Left ventricle myocardium superior (tissue), 1 donor: ENCODE measurements at places on chromosomes 6 and 20. TPM values are rescaled to one million over a fixed set of nuclear protein-coding genes. Genes with fewer than 3 reads are reported as not detected.

- DNase-seq, result no peak
Measured at GRCh38 chr6:15349379-15349778, 103.5 kb downstream of the JARID2 start.

DNA sequence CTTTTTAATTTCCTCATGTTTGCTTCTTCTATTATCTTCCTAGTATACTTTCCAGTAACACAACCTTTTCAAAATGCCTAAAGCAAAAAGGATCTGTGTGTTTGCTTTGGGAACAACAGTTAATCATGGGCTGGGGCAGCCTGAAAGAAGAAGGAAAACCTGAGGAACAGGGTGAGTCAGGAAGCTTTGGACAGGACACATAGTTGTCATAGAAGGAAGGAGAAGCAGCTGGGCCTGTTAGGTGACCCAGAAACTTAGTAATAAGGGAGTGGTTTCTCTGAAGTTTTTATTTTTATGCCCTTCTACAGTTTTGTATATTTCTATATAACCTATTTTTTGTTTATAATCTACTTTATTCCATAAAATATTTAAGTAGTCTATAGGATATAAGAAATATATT lies 61.4 kb downstream of the CD24 start:
- no peak for DNase-seq

DNA sequence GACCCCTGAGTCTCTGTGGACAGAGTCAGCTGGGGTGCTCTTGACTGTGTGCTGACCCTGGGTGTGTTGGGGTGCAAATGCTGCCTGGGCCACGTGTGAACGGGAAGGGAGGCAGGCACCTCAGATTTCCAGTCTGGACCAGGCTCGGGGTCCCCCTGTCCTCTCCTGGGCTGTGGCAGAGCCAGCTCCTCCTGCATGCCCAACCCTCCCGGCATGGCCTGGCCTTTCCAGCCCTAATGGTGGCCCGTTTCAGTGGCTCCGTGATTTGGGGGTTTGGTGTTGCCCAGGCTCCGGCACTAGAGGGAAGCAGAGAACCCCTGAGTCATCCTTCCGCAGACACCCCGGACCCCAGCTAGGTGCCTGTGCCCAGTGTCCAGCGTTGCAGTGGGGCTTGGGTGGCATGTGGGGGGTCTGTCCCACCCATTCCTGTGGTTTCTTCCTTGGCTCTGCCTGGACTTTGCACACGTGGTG lies 9.1 kb downstream of the RBM38 start:
- peak; percentile 24 for DNase-seq

DNA sequence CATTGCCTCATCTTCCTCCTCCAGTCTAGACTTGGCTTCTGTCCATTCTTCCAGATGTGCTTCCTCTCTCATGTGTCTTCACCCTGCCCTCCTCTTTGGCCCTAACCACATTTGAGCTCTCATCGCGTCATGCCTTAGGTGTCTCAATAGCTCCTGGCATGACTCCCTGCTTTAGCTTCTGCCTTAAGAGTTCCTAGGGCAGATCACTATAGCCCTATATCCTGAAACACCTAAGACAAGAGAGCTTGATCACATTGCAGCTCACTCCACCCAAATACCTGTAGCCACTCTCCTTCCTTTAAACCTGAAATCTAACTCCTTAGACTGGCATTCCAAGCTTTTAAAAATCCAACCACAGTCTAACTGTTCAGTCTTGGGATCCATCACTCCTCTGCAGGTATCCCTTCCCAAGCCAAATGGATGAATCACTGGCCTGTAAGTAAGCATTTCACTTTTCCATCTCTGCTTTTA lies 69.0 kb upstream of the STXBP5 start:
- DNase-seq, result no peak

GRCh38 chr6:40894962-40895799 lies 143.8 kb downstream of the UNC5CL start:
- DNase-seq, result peak; percentile 65

DNA sequence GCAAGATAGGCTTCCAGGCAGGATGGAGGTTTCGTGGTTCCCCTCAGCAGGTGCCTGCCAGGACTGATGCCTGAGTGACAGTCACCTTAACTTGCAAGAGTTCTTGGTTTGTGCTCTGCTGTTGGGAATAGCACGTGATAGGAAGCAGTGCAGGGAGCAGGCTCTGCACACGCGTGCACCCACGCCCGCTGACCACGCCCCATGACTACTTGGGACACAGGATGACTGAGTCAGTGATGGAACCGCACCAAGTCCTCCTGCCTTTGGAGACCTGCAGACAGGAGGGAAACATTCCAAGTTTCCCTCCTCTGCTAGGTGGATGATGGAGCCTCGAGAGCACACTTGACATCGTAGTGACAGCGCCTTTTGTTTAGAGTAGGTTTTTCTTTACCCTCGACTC lies 164.2 kb downstream of the DTNBP1 start:
- no peak for DNase-seq

GRCh38 chr6:138278326-138278725 lies 60.0 kb upstream of the PBOV1 start:
- no peak for DNase-seq

- DNase-seq, result no peak
Measured at GRCh38 chr6:168315596-168315995, 4.0 kb downstream of the DACT2 start.

GRCh38 chr6:81801489-81801888 lies 49.0 kb upstream of the TENT5A start:
- DNase-seq, result no peak

GRCh38 chr6:56760842-56761241 lies 118.2 kb upstream of the DST start:
- no peak for DNase-seq

DNA sequence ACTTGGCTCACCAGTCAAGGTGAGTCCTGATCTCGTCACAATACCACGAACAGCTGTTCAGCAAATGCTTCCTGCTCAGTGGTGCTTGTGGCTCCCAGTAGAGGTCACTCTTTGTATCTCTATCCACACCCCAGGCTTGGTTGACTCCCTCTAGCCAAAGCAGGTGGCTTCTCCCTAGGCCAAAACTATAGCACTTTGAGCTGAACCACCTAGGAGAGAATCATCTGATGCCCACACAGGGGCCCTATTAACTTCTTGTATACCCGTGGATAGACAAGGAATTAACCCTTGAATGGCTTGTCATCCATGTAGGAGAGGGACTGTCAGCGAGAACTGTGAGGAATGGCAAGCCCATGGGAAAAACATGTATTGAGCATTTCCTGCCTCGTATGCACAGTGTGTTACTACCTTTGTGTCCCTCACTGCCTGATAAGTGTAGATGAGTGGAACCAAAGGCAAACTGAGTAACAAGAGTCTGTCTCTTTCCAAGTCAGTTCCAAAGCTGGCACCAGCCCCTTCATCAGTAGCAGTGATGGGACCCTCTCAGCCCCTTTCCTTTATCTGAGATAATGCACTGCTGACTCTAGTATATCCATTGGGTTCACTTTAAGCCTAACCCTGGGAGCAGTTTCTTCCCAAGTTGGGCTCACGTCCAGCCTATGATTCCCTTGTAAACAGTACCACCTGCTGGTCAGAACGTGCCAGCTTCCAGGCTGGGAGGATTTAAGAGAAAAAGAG lies 42.5 kb downstream of the EIF2S2 start:
- peak; percentile 63 for DNase-seq

DNA sequence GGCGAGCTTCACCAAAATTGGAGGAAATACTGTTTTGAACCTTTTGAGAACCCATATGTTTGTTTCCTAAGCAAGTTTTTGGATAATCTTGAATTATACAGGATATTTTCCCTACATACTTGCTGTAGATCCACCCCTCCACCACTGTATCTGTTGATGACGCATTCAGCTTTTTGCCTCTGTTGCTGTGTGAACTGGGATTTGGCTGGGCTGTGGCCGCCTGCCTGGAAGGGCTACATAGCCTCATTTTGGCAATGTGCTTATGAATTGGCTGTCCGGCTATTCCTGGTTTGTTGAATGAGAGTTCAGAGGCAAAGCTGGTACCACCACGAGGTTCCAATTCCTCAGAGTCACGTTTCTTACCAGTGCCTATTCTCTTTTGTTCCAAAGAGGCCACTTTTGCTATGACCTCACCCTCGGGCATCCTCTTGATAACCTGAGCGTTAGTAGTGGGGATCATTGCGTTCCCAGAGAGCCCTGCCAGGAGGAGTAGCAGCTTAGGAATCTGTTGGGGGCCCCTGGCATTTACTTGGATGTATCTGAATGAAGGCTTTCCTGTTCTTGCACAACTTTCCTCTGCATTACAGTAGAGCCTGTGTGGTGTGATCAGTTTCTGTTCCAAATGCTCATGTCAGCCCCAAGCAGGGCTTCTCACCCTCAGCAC lies 6.4 kb downstream of the FAM83D start:
- no peak for DNase-seq

DNA sequence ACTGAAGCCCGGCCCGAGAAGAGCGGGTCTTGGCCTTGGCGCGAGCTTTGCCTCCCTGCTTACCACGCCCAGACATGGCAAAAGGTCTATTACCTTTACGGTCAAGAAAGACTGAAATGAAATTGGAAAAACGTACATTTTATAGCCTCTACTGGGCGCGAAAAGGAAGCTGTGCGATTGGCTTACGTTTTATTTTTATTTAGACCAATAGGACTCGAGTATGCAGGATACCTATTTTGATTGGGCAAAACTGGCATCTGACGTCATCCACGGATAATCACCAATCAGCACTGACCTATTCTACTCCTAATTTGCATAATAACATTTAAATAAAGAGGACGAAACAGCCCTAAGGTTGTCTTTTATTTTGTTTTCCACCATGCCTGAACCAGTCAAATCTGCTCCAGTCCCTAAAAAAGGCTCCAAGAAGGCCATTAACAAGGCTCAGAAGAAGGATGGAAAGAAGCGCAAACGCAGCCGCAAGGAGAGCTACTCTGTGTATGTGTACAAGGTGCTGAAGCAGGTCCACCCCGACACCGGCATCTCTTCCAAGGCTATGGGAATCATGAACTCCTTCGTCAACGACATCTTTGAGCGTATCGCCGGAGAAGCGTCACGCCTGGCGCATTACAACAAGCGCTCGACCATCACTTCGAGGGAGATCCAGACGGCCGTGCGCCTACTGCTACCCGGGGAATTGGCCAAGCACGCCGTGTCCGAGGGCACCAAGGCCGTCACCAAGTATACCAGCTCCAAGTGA lies 97.4 kb downstream of the OR2B2 start:
- DNase-seq, result peak; percentile 35

The CLVS2 gene
- total RNA-seq, result 0.12 TPM

The EPPIN gene
- total RNA-seq, result not detected

The MEP1A gene
- total RNA-seq, result not detected

The EXOC2 gene
- total RNA-seq, result 12.7 TPM

The SIRPB1 gene
- 0.82 TPM for total RNA-seq

The MACROD2 gene
- total RNA-seq, result 3.5 TPM

The RPS6KA2 gene
- 63.4 TPM for total RNA-seq

The TRIM40 gene
- not detected for total RNA-seq
